Placental pericyte (primary cell): ENCODE measurements at places on chromosomes 6 and 20. TPM values are rescaled to one million over a fixed set of nuclear protein-coding genes. Genes with fewer than 3 reads are reported as not detected.

Gene FERMT1
- total RNA-seq, result 0.88 and 7.3 TPM in 2 replicates

Gene DYNLT2
- total RNA-seq, result 1.1 and 1.3 TPM in 2 replicates

Gene ELOVL2
- 0.43 and 32.8 TPM in 2 replicates for total RNA-seq

Gene SRMS
- total RNA-seq, result not detected in 2 replicates

Gene GABRR2
- 0.14 TPM in 1 of 2 replicates, not detected in the other for total RNA-seq

Gene MAFB
- 0.22 and 0.57 TPM in 2 replicates for total RNA-seq

Gene CD109
- 44.4 and 80.0 TPM in 2 replicates for total RNA-seq

Gene PKIB
- total RNA-seq, result 45.0 and 45.7 TPM in 2 replicates

Gene FOXF2
- 3.1 and 4.6 TPM in 2 replicates for total RNA-seq

Gene PGK2
- total RNA-seq, result not detected in 2 replicates

Gene CD24
- 4.9 TPM in 1 of 2 replicates, not detected in the other for total RNA-seq

Gene GSTA3
- total RNA-seq, result not detected in 2 replicates

Gene CEP43
- total RNA-seq, result 17.9 and 32.1 TPM in 2 replicates

Gene PXMP4
- 1.3 and 6.0 TPM in 2 replicates for total RNA-seq

Gene AGPAT4
- 10.7 and 13.5 TPM in 2 replicates for total RNA-seq

Gene HLA-DOB
- total RNA-seq, result 0.14 TPM in 1 of 2 replicates, not detected in the other

Gene SLC26A8
- not detected in 2 replicates for total RNA-seq
